GM06990 (cell line): ENCODE measurements at places on chromosomes 5 and 9.

DNA sequence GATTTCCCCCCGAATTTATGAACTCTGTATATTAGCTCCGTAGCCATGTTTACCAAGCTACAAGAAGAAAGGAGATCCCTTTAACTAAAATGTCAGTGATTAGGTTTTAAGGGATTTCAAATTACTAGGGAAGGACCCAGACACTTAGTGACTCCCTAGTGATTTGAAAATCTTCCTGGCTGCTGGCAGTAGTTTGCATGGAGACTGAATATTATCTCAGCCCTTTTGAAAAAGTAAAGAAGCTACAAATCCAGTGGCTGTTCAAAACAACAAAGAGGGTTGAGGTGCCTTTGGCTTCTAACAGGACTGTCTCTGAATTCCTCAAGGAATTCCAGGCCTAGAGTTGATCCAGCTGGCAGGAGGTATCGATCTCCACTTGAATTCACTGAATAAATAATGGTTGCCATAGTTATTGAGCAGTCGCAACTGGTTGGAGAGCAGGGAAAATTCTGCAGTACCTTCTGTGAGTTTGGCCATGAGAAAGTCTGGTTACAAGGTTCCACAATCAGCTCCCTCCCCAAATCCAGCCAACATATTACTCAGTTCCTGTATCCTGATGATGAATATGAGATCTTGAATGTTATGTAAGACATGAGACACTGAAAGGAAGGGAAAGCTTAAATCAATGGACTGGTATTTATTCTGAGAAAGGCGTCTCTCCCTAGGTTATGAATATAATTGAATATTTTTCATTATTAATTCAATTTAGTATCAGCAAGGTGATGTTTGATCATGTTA, 37.7 kb downstream of the NR4A3 start:
- no peak for DNase-seq

DNA sequence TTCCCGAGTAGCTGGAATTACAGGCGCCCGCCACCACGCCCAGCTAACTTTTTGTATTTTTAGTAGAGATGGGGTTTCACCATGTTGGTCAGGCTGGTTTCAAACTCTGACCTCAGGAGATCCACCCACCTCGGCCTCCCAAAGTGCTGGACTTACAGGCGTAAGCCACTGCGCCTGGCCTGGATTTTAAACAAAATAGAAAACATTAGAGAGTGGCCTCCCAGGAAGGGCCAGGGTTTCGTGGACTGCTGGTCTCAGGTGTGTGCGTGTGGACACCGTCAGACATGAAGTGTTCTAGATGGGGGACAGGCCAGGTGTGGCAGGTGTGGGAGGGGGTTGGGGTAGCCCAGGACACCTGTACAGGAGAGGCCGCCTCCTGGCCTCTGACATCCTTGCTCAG, 7.0 kb upstream of the GBGT1 start:
- no peak for DNase-seq

GRCh38 chr5:59151162-59151889, 568.5 kb downstream of the RAB3C start:
- no peak for DNase-seq

DNA sequence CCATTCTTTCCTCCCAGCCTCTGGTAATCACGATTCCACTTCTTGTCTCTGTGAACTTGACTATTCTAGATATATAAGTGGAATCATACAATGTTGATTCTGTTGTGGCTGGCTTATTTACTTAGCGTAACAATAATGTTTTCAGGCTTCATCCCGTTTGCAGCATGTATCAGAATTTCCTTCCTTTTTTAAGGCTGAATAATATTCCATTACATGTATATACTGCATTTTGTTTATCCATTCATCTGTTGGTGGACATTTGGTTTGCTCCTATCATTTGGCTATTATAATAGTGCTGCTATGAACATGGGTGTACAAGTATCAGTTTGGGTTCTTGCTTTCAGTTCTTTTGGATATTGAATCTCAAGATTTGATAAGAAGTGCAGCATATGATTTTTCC, 239.7 kb upstream of the ZNF608 start:
- DNase-seq: no peak

DNA sequence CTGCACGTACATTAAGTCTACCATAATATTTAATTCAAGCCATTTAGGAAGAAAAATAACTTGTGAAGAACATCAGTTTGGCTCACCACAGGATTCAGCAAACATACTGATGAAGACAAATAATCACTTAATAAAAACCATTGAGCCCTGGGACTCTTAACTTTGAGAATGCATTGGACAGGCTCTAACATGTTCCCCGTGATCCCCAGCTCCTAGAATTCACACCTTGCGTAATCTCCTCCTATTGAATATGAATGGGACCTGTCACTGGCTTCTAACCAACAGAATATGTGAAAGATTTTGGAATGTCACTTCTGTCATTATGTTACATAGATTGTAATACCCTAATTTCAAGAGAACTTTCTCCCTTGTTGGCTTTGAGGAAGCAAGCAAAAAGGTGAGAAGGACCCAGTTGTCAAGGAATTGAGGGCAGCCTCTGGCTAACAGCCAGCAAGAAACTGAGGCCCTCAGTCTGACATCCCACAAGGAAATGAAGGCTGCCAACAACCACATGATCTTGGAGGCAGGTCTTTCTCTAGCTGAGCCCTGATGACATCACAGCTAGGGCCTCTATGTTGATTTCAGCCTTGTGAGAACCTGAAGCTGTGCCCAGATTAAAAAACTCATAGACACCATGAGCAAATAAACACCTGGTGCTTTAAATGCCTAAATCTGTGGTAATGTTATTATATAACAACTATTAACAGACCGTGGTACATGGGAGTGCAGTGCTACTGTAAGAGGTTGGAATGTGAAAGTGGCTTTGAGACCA, 433.2 kb downstream of the SEMA5A start:
- no peak for DNase-seq

GRCh38 chr5:139222346-139222745, 24.2 kb upstream of the SIL1 start:
- no peak for DNase-seq

GRCh38 chr9:108136656-108137055, 647.1 kb upstream of the KLF4 start:
- no peak for DNase-seq

GRCh38 chr9:83572524-83572923, 34.3 kb upstream of the FRMD3 start:
- no peak for DNase-seq

DNA sequence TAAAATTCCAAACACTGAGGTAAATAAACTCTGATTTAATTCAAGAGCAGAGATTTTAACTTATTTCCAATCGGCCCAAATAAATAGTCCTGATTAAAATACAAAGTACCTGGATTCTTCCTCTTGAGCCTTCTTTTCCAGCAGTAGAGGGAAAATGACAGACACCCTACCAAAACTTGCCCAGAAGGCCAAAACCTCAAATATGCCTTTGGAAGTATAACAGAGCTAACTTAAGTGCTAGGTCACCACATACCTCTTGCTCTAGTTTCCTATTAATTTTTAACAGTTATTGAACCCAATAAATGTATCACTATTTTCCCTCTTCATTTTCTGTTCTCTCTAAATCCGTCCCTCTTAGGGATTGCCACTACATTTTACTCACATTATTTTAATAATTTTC, 1.4 kb downstream of the BAAT start:
- DNase-seq: no peak

- DNase-seq: no peak
Measured at GRCh38 chr5:35543408-35543807, 74.3 kb upstream of the SPEF2 start.

- no peak for DNase-seq
Measured at GRCh38 chr5:58099257-58099656, 360.6 kb downstream of the PLK2 start.

- peak; percentile 71 for DNase-seq
Measured at GRCh38 chr5:119367502-119368237, 11.9 kb downstream of the TNFAIP8 start.

DNA sequence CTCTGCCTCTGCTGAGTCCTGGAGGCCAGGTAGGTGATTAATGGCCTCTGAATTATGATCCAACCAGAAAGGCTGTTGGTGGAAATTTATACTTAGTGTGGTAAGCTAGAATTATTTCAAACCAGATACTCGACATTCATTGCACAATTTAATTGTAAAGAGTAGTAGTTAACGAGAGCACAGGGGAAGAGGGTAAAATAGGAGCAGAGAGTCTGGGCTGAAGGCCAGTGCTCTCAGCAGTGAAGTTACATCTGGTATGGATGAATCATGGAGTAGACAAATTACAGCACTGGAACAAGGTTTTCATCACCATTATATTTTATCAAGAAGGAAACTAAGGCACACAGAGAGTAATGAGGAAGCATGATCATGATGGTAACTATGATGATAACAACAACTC, 92.5 kb downstream of the TLR4 start:
- DNase-seq: no peak

DNA sequence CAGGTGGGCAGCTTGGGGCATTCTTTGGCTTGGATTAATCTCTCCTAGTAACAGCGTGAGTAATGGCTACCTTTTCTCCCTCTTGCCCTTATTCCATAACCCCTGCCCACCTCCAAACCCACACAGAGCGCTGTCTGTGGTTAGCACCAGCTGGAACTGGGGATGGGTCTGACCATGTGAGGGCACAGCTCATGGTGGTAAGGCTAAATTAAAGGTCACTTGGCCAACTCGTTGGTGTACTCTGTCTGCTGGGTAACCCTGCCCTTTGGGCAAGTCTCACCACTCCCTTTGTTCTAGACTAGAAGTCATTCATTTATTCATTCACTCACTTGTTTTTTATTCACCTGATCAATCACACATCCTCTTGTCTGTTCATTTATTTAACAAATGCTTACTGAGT, 27.8 kb downstream of the PPARGC1B start:
- DNase-seq: no peak

GRCh38 chr9:88980740-88981203, 10.5 kb upstream of the S1PR3 start:
- DNase-seq: no peak

DNA sequence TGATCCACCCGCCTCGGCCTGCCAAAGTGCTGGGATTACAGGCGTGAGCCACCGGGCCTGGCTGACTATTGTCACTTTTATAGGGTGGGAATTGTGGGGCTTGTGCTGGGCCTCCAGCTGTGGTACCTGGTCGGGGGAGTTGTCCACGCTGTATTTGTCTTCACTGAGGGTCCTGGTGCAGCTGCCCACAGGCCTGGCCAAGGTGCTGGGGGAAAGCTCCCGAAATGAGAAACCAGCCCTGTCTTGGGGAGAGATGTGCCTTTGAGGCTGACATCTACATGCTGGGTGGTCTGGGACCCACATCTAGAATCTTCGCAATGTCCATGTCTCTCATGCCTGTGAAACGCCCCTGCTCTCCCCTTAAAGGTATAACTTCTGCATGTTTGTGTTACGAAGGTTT, 2.6 kb downstream of the EXOC3 start:
- DNase-seq: no peak

- DNase-seq: no peak
Measured at GRCh38 chr5:126521130-126521529, 73.9 kb downstream of the ALDH7A1 start.

DNA sequence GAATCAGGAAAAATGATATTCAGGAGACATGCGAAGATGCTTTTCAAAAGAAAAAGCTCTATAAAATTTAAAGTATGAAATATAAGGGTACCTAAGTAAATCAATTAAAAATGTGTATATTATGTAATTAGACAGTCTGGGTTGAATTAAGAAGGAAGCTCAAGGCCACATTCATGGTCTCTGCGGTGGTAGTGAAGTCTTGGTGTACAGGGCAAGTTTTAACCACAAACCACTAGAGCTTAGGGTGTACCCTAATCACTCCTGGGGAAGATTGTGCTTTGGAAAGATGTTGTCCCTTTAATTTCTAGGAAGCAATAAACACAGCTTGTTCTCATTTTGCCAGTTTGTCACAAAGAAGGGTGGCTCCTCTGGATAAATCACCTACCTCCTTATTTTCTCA, 287.2 kb upstream of the ZNF608 start:
- DNase-seq: no peak

GRCh38 chr5:68732251-68732650, 361.6 kb upstream of the SLC30A5 start:
- DNase-seq: no peak

DNA sequence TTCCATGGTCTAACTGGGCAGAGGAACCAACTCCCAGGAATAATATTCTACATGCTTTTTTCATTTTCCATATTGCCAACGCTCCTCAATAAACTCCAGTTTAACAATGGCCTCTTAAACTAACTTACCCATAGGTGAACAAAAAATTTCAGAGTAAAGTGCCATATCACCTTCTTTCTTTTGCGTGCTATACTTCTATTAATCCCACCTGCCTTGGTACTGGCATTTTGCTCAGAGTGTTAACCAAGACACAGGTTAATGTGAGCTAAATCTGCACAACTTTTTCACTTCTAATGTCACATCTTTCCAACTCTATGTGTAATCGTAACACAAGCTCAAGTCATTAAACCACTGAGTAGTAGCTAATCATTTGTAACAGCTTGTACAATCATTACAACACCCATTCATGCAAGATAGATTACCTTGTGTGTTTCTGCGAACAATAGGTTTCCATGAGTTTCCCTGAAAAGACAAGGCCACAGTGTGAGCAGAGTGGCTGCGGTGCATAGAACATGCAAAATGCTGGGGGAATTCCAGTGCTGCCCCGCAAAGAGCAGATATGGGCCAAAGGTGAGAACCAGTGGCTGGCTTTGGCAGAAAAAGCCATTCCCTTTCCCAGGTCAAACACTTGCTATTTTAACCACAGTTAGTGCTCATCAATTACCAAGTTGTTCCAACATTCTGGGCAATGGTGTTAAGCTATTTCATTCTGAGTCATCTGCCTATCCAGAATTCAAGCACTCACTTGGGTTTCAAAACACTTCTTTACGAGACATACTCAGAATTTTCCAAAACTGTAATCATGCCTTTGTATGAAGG, 42.8 kb downstream of the TIMD4 start:
- peak; percentile 46 for DNase-seq

- DNase-seq: no peak
Measured at GRCh38 chr9:121598167-121598964, 53.1 kb upstream of the DAB2IP start.

DNA sequence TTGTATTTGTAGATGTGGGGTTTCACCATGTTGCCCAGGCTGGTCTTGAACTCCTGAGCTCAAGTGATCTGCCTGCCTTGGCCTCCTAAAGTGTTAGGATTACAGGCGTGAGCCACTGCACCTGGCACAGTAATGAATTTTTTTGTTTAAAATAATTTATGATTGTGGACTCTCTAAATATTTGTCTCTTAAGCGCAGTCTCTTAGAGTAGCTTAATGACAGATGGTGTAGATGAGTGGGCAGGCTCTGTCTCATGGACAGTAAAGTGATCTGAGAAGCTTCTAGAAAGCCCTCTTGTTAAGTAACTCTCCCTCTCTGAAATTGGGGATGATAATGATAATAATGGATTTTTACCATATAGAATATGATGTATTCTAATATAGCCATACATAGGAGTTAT, 47.5 kb upstream of the KIAA1958 start:
- no peak for DNase-seq

- no peak for DNase-seq
Measured at GRCh38 chr5:73215531-73215890, 42.5 kb downstream of the TMEM174 start.

DNA sequence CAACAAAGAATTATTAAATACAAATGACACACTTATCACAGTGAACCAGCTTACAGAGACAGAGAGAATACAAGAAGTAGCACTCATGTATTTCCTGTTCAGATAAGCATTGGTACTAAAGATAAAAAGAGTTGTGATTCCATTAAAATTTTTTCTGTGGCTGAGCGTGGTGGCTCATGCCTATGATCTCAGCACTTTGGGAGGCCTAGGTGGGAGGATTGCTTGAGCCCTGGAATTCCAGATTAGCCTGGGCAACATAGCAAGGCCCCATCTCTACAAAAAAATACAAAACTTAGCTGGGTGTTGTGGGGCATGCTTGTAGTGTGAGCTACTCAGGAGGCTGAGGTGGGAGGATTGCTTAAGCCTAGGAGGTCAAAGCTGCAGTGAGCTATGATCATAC, 32.9 kb downstream of the FCHO2 start:
- DNase-seq: no peak

GRCh38 chr9:134419684-134420076, 93.4 kb downstream of the RXRA start:
- DNase-seq: no peak
